ENCODE measurements at places on chromosomes 12 and 14. TPM values are rescaled to one million over a fixed set of nuclear protein-coding genes. Genes with fewer than 3 reads are reported as not detected.
A peak's percentile ranks its signal among the peaks of the same experiment; 100 is the strongest.

DNA sequence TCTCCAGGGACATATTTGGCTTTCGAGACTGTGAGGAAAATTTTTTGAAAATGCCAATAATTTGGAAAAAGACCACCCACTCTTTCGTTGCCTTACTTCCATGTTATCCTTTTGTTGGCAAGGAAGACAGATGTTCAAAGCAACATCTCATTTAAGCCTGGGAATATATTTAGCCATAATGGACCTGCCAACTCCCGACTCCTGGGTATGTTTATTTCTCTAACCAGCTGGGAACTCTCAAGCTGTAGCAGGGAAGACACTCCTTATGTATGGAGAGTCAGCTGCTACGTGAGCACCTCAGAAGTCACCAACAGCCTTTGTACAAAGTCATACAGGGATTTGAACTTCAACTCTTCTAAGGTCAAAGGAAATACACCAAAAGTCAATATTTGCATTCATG is 96.5 kb upstream of the DAAM1 start:
- no peaks in the 10 kb centered on the region for H3K36me3 ChIP-seq
- DNase-seq = no peak
- peaks cover 7% of the 10 kb centered on the region for H3K27me3 ChIP-seq
- H3K4me3 ChIP-seq = no peak overlapping the region
- no peak overlapping the region for H3K27ac ChIP-seq

DNA sequence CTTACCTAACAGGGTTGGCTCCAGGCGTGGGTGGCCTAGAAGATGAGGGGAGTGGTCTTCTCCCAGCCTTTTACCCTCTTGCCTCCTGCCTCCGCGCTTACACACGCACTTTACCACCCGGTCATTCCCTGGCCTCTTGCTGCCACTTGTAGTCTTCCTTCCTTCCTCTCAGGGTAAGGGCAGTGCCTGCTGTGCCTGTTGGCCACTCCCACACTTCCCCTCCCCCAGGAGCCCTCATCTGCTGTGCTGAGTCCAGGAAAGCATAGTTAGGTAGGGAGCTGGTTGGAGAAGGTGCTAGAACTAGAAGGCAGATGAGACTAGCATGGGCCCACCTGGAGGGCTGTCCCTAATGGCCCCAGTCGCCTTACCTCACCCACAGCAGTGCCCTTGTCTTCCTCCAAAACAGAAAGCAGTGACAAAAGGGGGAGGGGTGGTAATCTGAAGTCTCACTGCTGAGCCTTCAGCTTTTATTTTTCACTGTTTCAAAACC is 54.3 kb upstream of the SRSF5 start:
- H3K27ac ChIP-seq = peak overlapping the region; percentile 100
- DNase-seq = peak; percentile 71
- no peaks in the 10 kb centered on the region for H3K27me3 ChIP-seq
- peaks cover 14% of the 10 kb centered on the region for H3K36me3 ChIP-seq
- peaks cover 69% of the 10 kb centered on the region for H3K4me1 ChIP-seq

DNA sequence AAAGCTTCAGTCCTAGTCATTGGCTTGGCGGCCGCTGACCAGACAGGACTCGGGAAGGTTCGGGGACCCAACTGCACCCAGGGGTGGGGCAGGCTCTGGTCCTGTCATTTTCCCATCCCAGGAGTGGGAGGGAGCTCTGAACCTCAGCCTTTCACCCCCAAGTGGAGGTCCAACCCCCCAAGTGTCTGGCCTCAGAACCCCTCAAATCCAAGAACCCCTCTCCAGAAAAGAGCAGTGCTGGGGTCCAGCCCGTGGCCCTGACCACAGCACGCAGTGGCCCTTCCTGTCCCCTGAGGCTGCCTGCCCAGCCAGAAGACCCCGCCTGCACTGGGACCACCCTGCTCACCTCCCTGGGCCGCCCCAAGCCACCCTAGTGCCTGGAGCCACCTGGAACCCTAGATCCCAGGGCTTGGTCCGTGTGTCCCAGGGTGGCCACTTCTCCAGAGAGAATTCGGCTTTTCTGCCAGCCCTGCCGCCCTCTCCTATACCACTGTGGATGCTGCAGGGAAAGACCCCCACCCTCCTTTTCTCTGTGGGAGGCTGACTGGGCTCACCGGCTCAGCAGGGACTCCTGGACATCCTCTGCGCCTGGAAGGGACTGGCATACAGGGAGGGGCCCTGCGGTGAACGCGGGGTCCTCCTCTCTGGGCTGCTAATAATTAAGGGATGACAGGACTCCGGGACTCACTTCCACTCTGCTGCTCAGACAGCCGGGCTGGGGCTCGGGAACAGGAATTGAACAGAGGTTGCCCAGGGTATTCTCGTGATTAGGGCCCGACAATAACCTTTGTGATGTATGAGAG is 326.9 kb upstream of the SFSWAP start:
- no peaks in the 10 kb centered on the region for H3K36me3 ChIP-seq
- peaks cover 2% of the 10 kb centered on the region for H3K27me3 ChIP-seq
- H3K27ac ChIP-seq = no peak overlapping the region
- DNase-seq = no peak
- H3K4me3 ChIP-seq = no peak overlapping the region

GRCh38 chr12:31228811-31229792 is 96.8 kb downstream of the SINHCAF start:
- no peak overlapping the region for H3K27ac ChIP-seq
- H3K27me3 ChIP-seq = no peaks in the 10 kb centered on the region
- DNase-seq = no peak
- no peaks in the 10 kb centered on the region for H3K4me1 ChIP-seq
- H3K4me3 ChIP-seq = no peak overlapping the region

DNA sequence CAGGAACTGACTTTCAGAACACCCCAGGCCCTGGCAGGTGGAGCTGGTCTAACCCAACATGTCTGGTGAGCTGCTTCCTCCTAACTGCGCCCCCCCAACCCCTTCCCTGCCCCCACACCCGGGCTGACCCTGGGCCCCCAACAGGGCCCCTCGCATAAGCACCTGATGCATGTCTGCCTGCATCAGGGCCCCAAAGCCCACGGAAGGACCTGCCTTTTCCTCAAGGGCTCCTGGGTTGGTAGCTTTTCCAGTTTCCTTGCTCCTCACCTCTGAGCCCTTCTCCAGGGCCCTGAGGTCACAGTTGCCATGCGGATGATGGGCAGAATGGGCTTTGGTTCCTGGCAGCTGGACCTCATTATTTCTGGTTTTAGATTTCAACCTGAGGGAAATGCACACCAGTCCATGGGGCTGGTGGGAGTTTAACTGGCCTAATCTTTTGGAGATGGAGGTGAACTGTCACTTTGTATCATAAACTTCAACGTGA is 18.5 kb downstream of the TESC start:
- peak; percentile 8 for DNase-seq
- peak overlapping the region; percentile 56 for H3K27ac ChIP-seq
- H3K4me3 ChIP-seq = no peak overlapping the region

DNA sequence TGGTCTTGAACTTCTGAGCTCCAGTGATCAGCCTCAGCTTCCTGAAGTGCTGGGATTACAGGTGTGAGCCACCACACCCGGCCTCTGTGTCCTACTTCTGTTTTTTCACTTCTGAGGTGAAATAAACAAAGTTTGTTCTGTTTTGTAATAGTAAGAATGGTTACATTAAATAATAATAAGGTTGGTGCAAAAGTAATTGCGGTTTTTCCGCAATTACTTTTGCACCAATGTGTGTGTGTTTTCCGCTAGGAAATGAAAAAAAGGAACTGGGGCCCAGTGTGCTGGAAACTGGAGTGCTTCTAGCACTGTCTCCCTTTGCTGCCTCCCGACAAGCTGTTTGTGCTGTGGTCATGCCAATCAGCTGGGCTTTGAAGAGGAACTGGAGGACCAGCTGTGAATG is 140.9 kb downstream of the NTS start:
- no peaks in the 10 kb centered on the region for H3K4me1 ChIP-seq
- no peak overlapping the region for H3K27ac ChIP-seq
- no peak overlapping the region for H3K4me3 ChIP-seq
- no peaks in the 10 kb centered on the region for H3K27me3 ChIP-seq
- no peaks in the 10 kb centered on the region for H3K36me3 ChIP-seq

DNA sequence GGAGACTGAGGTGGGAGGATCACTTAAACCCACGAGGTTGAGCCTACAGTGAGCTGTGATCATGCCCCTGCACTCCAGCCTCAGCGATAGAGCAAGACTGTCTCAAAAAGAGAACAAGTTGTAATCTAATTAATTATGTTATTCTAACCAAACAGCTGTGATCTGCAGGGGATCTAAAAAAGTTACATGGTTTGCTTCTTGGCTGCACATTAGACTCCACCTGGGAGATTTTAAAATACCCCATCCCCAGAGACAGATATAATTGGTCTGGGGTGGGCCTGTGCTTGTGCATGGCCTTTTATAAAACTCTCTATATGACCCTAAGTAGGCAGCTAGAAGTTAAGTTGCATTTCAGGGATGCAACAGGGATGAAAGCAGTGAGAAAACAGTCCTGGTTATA is 76.7 kb downstream of the SCAF11 start:
- H3K4me3 ChIP-seq = no peak overlapping the region
- no peaks in the 10 kb centered on the region for H3K27me3 ChIP-seq
- DNase-seq = no peak
- peaks cover 14% of the 10 kb centered on the region for H3K4me1 ChIP-seq

DNA sequence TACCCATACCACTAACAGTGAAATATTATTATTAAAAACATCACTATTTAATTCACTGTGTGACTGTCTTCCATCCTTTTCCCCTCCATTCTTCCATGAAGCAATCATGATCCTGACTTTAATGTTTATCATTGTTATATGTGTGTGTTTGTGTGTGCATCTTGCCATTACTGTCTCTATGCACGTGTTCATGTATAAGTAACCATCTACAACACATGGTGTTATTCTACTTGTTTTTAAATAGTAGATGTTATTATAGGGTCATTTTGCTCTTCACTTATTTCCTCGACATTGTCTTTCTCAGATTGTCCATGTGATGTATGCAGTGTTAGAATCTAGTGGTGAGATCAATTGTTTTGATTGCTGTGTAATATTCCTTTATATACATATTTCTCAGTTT is 195.8 kb downstream of the TRHDE start:
- no peak overlapping the region for H3K4me3 ChIP-seq
- H3K4me1 ChIP-seq = no peaks in the 10 kb centered on the region
- peaks cover 4% of the 10 kb centered on the region for H3K36me3 ChIP-seq
- no peak for DNase-seq

GRCh38 chr14:71454010-71454409 is 478.2 kb upstream of the RGS6 start:
- peaks cover 9% of the 10 kb centered on the region for H3K4me1 ChIP-seq
- H3K27ac ChIP-seq = no peak overlapping the region
- no peak for DNase-seq
- no peak overlapping the region for H3K4me3 ChIP-seq
- H3K36me3 ChIP-seq = no peaks in the 10 kb centered on the region
- no peaks in the 10 kb centered on the region for H3K27me3 ChIP-seq

GRCh38 chr12:2415568-2415944 is 362.8 kb downstream of the CACNA1C start:
- H3K27me3 ChIP-seq = peaks cover 8% of the 10 kb centered on the region
- no peak overlapping the region for H3K27ac ChIP-seq
- no peaks in the 10 kb centered on the region for H3K4me1 ChIP-seq
- no peak overlapping the region for H3K4me3 ChIP-seq
- DNase-seq = no peak

DNA sequence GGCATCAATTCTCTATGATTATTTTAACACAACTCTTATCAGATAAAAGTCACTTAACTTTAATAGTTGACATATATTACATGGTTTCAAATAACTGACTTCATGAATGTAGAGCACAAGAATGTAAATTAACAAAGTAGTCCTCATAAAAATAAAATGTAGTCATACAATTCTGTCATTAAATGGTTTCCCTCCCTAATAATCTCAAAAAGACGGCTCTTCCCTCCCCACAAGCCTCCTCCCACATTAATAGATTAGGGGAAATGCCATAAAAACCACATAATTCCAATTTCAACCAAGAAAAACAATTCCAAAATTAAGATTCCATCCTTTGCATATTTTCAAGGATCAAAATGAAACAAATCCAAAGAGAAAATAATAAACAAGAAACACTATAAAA is 36.7 kb downstream of the SPTLC2 start:
- H3K27me3 ChIP-seq = no peaks in the 10 kb centered on the region
- H3K27ac ChIP-seq = peak overlapping the region; percentile 72
- DNase-seq = no peak
- peaks cover 26% of the 10 kb centered on the region for H3K4me1 ChIP-seq
- no peaks in the 10 kb centered on the region for H3K36me3 ChIP-seq

- no peaks in the 10 kb centered on the region for H3K27me3 ChIP-seq
- H3K4me3 ChIP-seq = no peak overlapping the region
- no peaks in the 10 kb centered on the region for H3K4me1 ChIP-seq
- DNase-seq = no peak
Observed at GRCh38 chr14:74984236-74985027, 18.3 kb upstream of the EIF2B2 start.

Gene ERBB3
- not detected for total RNA-seq

Gene NKX2-1
- total RNA-seq = not detected

Gene MYH6
- not detected for total RNA-seq

Data from natural killer cell treated with Interleukin-12 subunit alpha and Interleukin-12 subunit beta and Interleukin-15 and Interleukin-18, amount 100 ng/mL, for 72 hours (primary cell).